ENCODE measurements at places on chromosomes 2 and 18.

DNA sequence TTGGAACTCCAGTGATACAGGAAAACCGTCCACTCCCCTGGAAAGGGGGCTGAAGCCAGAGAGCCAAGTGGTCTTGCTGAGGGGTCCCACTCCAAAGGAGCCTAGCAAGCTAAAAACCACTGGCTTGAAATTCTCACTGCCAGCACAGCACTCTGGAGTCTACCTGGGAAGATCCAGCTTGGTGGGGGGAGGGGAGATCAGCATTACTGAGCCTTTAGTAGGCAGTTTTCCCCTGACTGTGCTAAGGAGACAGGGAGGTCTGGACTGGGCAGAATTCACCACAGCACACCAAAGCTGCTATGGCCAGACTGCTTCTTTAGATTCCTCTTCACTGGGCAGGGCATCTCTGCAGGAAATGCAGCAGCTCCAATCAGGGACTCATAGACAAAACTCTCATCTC, 510.7 kb upstream of the LRRTM1 start:
- no peak for ATAC-seq

- no peak for ATAC-seq
Observed at GRCh38 chr2:109214651-109215371, 85.8 kb downstream of the SH3RF3 start.

GRCh38 chr18:54859667-54860421, 31.6 kb downstream of the RAB27B start:
- ATAC-seq = no peak

DNA sequence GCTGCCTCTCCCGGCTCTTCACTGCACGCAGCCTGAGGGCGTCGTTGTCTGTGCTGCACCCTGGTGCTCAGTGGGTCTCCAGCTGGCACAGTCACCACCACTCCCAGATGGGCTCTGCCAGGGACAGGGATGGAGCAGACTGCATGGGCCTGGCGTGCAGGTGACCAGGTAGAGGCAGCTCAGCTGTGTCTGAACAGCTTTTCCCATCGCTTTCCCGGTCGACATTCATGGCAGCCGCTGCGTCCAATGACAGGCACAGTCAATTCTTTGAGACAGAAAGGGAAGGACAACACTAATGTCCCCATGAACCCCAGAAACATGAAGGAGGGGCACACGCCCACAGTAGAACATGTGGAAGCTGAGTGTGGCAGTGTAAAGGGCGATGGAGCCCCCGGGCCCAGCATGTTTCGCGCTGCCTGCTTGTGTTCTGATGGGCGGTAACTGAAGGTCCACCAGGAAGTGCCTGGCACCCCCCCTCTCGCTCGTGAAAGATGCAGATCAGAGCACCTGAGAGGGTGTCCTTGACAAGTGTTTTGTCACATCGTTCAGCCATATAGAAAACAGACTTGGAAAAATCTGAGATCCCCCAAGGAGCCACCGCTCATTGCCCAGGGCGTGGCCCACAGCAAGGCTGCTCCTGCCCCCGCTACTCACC, 122.4 kb downstream of the NFATC1 start:
- no peak for ATAC-seq

- ATAC-seq = no peak
Observed at GRCh38 chr2:219247678-219248642, 2.7 kb downstream of the STK16 start.

GRCh38 chr2:153761936-153762335, 109.8 kb upstream of the GALNT13 start:
- ATAC-seq = no peak

DNA sequence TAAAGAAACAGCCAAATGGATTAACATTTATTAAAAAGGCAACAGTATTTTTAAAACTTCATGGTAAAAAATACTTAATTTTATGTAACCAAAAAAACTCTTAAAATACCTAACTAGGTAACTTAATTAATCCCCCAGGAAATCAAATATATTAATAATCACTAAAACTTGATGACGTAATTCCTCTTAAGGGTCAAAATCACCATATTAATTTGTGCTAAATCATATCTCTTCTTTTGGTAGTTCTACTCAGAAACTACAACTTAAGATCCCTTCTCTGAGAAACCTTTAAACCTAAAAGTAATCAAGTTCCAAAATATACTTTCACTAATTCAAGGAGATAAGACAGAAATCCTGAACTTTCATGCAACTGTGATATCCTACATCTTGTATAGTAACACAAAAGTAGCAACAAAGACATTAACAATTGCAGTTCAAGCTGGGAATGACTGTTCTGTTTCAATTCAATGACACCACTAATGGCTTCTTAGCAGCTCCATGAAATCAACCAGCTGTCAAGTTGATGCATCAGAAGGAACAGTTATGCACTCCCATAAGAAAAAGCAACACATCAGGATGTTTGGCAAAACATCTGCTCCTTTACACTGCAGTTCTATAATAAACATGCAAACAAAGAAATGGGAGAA, 4.0 kb downstream of the BAZ2B start:
- no peak for ATAC-seq

GRCh38 chr2:174490051-174490450, 3.2 kb upstream of the GPR155 start:
- ATAC-seq = no peak

DNA sequence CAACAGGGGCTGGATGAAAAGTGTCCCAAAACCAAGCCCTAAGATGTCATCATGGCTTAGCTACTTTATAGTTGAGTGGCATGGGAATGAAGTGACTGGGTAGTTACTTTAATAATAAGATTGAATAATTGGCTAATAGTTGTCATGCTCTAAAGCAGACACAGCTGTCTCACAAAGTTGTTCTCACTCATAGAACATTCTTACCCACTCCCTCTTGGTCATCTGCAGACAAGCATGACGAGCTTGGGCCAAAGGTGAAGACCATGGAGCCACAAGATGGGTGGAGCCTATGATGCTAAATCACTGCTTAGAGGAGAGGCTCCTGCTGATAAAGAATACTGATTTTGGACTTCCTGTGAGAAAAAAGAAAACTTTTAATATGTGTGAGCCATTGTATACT, 62.4 kb upstream of the MMADHC start:
- ATAC-seq = no peak

DNA sequence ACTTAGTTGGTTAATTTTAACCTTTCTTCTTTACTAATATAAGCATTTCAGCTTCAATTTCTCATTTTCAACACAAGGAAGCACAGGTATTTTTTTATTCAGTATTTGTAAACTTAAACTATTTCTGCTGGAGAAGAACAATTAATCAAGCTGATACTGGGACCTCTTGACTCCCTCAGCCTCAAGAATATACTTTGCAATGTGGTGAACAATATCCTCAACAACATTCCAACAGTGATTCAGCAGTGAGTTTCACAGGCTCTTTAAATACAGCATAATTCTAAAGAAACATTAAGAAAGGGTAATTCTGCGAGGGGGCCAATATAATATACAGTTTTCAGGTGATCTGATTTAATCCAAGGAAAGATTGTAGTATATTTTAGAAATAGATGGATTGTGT, 10.0 kb downstream of the RAPGEF4 start:
- no peak for ATAC-seq

DNA sequence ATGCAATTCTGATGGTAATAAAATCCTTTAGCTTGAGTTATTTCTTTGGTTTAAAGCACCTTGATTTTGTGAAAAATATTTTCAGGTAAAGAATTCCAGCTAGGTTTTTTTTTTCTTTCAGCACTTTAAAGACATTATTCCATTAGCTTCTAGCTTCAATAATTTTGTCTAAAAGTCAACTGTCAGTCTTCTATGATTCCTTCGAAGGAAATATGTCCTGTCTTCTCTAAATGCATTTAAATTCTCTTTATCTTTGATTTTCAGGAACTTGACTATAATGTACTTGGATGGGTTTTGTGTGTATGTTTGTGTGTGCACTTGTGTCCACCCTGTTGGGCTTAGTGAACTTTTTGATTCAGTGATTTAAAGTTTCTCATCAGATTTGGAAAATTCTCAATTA, 4.7 kb downstream of the LONRF2 start:
- ATAC-seq = no peak

GRCh38 chr18:24427484-24427883, 1.0 kb downstream of the IMPACT start:
- ATAC-seq = no peak

DNA sequence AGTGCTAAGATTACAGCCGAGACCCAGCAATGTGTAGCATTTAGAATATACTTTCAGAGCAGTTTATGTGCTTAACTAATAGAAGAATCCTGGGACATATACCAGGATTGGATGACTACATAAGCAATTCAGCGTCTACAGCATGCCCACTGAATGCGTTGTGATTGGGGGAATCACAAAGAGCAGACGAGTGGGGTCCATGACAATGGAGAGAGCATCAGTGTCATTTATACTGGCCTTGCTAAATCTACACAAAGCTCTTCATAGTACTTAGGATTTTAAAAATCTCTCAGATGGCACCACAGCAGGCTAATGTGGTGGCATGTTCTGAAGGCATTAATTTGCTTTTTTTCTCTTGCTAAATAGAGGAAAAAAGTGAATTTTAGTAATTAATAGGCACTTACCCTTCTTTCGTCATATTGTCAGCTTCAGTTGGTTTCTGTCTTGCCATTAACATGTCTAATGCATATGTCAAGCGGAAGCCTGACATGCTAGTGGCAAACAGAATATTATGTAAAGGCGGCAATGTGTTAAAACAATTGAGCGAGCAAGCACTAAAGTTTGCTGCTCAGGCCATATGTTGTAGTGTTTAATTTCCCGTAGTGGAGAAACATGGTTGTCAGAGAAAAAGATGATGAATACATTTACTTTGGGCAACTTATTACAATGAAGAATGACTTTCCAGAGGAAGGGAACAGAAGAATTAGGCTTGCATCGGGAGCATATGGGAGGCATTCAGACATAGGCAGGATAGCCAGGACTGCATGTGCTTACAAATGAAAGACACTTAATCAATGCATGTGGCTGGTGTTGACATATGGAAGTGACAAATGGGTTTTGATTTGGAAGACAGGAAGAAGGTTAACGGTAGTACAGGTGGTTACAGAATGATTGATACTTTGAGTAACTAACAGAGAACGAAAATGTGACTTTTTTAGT, 145.2 kb downstream of the ICOS start:
- ATAC-seq = no peak

- no peak for ATAC-seq
Observed at GRCh38 chr2:239269173-239269885, 131.5 kb downstream of the HDAC4 start.

- ATAC-seq = no peak
Observed at GRCh38 chr2:148876202-148876594, 1.2 kb downstream of the KIF5C start.

GRCh38 chr2:101302016-101302415, 6.5 kb downstream of the RNF149 start:
- ATAC-seq = peak; percentile 39

DNA sequence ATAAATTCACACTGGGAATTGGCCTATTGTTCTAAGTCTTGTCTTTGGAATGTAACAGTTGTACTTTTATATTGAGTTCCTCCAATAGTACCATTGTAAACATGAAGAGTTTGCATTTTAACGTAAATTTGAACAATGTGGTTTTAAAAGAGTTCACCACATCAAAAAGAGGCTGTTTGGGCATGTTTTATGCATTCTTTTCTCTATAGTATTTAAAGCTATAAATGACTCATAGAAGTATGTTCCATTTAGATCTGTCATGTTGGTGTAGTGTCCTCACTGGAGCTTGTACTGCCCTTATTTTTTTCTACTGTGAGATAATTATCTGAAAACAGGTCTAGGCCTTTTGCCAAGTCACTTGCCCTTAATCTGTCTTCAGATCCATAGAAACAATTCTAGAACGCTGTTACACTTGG, 141.9 kb downstream of the RHBDD1 start:
- peak; percentile 49 for ATAC-seq

- ATAC-seq = no peak
Observed at GRCh38 chr2:119478188-119478977, 45.9 kb downstream of the SCTR start.

GRCh38 chr2:129492548-129492947, 486.9 kb upstream of the RAB6C start:
- ATAC-seq = no peak

All from esophagus mucosa (tissue), 1 donor.